Forelimb muscle (tissue), 1 donor: ENCODE measurements at places on chromosomes 2 and 18. TPM values are rescaled to one million over a fixed set of nuclear protein-coding genes. Genes with fewer than 3 reads are reported as not detected.

GRCh38 chr2:226308986-226309385, 490.6 kb downstream of the IRS1 start:
- DNase-seq = peak; percentile 65

- no peak for DNase-seq
Measured at GRCh38 chr2:151869291-151869690, 41.1 kb upstream of the ARL5A start.

DNA sequence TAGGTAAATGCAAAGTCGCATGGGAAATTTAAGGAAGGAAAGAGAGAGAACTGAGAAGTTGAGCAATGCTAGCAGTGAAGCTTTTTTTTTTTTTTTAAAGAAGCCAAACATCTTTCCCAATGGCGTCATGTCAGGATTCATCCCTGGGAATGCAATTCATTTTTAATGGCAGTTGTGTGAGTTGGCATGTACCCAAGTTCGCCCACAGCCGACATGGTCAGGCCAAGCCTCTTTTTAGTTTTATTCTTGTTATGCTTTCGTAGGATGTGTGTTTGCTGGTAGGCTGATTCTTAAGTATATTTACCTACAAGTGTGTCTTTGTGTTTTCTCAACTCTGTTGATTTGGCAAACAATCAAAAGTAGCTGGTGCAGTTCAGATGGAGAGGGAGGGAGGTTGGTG, 127.6 kb upstream of the ITGA6 start:
- no peak for DNase-seq

DNA sequence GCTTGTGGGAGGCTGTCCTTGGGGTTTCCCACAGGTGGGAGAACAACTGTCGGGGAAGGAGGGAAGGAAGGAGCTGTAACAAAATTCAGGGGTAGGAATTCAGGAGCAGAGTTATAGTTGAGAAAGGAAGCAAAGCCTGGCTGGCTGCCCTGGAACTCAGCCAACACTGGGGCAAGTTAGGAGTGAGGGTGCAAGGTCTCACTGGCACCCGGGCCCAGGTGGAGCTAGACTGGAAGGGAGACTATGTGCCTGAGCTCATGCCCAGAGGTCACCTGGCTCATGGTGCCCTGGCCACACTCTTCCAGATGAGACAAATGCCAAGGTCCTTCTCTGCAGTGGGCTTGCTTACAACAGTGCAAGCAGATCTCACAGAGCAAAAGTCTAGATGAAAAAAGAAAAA, 75.6 kb upstream of the ARHGAP28 start:
- DNase-seq = no peak

GRCh38 chr2:236853585-236854051, 232.1 kb upstream of the COPS8 start:
- DNase-seq = no peak

The AKAIN1 gene
- not detected for polyA plus RNA-seq

The CPLX4 gene
- polyA plus RNA-seq = not detected

The GPR35 gene
- polyA plus RNA-seq = 1.7 TPM

The FAM237A gene
- polyA plus RNA-seq = not detected
